ENCODE measurements at places on chromosomes 6 and 20. TPM values are rescaled to one million over a fixed set of nuclear protein-coding genes. Genes with fewer than 3 reads are reported as not detected.

The ACSS2 gene
- 41.3 TPM for polyA plus RNA-seq

The SLC17A1 gene
- not detected for polyA plus RNA-seq

The TMEM30A gene
- polyA plus RNA-seq, result 70.6 TPM

The DNAH8 gene
- polyA plus RNA-seq, result not detected

The PRDM13 gene
- polyA plus RNA-seq, result not detected

The RIMS4 gene
- not detected for polyA plus RNA-seq

The WFDC5 gene
- not detected for polyA plus RNA-seq

The PRSS16 gene
- not detected for polyA plus RNA-seq

The ANKRD66 gene
- polyA plus RNA-seq, result not detected

The RBL1 gene
- polyA plus RNA-seq, result 3.7 TPM

The MLIP gene
- polyA plus RNA-seq, result not detected

The EYA4 gene
- not detected for polyA plus RNA-seq

The ADTRP gene
- polyA plus RNA-seq, result 0.04 TPM

The CTCFL gene
- not detected for polyA plus RNA-seq

The HNF4A gene
- polyA plus RNA-seq, result not detected

The MED23 gene
- polyA plus RNA-seq, result 6.1 TPM

The ECT2L gene
- not detected for polyA plus RNA-seq

The CLVS2 gene
- polyA plus RNA-seq, result not detected

The CDH4 gene
- not detected for polyA plus RNA-seq

The MCHR2 gene
- not detected for polyA plus RNA-seq

The DAAM2 gene
- polyA plus RNA-seq, result not detected

The RFX6 gene
- polyA plus RNA-seq, result not detected

The GPX5 gene
- not detected for polyA plus RNA-seq

The HMGCLL1 gene
- not detected for polyA plus RNA-seq

The ADGRG6 gene
- polyA plus RNA-seq, result 0.18 TPM

The SPTLC3 gene
- not detected for polyA plus RNA-seq

The ADGRF5 gene
- polyA plus RNA-seq, result not detected
